ENCODE measurements at places on chromosomes 1 and 21.

GRCh38 chr1:36199934-36200741, 24.1 kb upstream of the THRAP3 start:
- DNase-seq = no peak

DNA sequence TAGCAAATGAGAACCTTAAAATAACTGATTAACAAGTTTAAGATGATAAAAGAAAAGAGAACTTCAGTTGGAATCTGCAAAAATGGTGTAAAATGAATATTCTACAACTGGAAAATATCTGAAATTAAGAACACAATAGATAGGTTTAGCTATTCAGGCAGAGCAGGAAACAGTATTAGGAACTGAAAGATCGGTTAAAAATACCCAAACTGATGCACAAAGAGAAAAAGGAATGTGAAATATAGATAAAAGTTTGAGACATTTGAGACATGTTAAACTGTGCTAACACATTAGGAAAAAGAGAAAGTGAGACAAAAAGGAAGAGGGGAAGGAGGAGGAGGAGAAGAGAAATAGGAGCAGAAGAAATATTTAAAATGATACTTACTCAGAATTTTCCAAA, 12.1 kb downstream of the CD55 start:
- DNase-seq = no peak

- DNase-seq = no peak
Observed at GRCh38 chr1:230068952-230069684, 2.1 kb downstream of the GALNT2 start.

GRCh38 chr1:11802973-11803885, 2.5 kb downstream of the MTHFR start:
- peak; percentile 67 for DNase-seq

DNA sequence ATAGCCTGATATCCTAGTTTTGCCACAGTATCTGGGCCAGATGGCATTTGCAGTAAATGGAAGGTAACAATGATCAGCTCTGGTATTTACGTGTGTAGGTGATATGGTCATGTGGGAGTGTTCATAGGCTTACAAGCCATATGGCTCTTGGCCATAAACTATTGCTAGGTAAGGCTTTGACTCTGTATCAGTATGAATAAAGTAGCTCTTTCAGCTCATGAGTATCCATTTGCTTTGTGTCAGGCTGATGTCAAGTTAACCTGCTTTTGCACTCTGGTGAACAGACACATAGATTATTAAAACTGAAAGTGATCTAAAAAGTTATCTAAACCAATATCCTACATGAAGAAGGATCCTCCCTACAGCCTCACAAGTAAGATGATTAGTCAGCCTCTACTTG, 69.0 kb downstream of the DDR2 start:
- no peak for DNase-seq

DNA sequence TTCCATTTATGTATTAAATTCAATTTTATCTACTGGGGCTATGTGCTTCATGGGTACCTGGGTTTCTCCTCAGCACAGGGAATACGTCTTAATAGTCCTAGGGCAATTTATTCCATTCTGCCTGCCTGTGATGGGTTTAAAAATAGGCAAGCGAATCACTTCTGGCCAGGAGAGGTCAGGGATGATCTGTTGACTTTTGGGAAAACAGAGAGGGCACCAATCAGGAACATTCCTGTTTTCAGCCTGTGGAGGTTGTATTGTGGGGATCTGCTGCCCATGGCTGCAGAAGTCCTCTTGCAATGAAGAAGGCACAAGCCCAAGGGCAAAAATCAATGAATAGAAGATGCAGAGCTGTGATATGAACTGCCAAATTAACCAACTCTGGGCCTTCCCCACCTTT, 303.1 kb downstream of the CTH start:
- DNase-seq = no peak

DNA sequence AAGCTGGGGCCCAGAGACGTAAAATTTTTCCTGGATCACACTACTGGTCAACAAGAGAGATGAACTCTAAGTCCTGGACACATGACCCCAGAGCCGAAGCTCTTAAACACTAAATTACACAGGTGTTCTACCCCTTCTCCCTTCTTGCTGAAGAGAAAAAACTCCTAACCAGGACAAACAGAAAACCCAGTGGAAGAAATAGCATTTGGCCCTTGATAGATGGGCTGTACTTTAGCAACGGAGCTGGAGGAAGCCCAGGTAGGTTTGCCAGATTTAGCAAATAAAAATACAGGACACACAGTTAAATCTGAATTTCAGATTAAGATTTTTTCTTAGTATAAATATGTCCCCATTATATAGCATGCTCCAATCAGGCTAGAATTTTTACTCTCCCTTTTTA, 72.7 kb downstream of the DIRAS3 start:
- no peak for DNase-seq

- no peak for DNase-seq
Observed at GRCh38 chr1:34906222-34906621, 23.2 kb downstream of the DLGAP3 start.

All from activated T-cell treated with anti-CD3 and anti-CD28 coated beads for 48 hours (primary cell).